Stimulated activated CD4-positive, alpha-beta T cell treated with anti-CD3 and anti-CD28 coated beads, TNF-alpha, amount 100 ng/mL, for 24 hours (primary cell): ENCODE measurements at places on chromosomes 6 and 20.

DNA sequence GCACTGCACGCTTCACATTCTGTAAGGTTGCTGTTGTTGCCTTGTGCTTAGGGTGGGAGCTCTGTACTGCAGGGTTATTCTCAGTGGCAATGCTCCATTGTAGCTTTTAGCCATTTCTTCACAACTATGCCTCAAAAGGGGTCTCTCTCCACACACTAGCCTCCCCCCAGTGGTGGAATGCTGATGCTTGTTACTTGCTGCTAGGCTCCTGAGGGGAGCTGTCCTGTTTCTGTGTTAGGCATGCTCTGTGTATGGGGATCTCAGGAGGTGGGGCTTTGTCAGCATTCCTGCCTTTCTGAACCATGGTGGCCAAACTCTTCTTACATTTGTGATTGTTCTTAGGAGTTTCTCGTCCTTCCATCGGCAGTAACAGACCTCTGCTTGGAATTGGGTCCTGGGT lies 18.8 kb downstream of the TMEM170B start:
- no peak for DNase-seq

DNA sequence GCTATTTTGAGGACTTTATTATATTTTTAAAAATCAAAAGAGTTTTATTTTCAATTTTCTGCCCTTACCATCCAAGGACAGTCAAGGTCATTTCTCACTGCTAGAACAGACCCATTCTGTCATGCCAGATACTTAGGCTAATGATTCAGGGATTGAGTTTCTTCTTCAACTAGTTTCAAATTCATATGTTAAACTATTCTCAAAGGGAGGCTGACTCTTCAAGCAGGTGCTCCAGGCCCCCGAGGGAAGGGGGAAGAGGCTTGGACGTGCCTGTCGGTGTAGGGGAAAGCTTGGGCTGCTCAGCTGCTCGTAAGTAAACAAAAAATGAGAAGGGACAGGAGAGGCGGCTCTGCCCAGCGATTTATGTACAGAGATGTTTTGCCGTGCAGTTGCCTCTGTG lies 69.4 kb upstream of the MYLIP start:
- DNase-seq, result no peak

GRCh38 chr20:63594043-63594561 lies 20.1 kb upstream of the HELZ2 start:
- no peak for DNase-seq

DNA sequence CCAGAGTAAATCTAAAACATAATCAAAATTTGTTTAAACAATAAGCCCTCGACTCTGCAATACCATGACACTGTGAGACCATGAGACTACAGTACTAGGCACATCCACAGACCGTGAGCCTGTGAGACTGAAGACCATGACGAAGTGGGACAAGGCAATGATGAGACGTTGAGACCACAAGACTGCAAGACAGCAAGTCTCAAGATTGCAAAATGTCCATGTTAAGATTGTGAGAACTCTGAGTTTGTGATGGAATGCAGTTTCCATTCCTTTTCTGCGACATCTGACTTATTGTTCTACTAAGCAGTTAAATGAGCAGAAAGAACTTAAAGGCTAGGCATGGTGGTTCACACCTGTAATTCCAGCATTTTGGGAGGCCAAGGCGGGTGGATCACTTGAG lies 102.1 kb upstream of the PHACTR1 start:
- DNase-seq, result no peak

DNA sequence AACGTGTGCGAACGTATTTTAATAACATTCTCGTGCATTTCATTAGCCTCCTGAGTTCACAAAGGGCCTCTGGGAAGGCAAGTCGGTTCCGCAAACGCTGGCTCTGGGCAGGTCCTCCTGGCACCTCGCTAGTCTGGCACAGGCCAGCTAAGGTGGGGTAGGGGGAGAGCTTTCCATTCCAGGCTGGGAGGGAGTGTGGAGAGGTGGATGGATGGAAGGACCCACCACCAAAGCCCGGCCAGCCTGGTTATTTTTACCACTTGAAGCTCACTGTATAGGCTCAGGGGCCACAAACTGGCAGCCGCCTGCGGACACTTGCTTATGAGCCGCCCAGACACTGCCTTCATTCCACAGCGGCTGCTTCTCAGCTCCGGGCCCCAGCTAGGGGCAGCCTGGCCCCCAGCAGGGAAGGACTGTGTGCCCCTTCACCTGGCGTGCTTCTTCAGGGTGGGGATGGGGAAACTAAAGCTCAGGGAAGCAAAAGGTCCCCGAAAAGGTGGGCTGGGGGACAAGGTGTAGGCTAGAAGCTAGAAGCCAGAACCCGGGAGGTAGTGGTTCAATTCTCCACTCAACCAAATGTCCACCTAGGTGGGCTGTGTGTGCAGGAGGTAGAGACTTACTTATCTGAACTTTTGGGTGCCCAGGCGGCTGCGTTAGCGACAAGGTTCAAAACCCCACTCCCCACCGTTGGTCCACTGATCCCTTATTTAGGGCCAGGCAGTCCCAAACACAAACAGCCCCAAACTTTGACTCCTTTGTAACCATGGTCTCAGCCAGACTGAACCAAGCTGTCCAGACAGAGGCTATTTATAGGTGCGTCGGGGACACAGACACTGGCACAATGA lies 1.7 kb downstream of the PMEPA1 start:
- no peak for DNase-seq

DNA sequence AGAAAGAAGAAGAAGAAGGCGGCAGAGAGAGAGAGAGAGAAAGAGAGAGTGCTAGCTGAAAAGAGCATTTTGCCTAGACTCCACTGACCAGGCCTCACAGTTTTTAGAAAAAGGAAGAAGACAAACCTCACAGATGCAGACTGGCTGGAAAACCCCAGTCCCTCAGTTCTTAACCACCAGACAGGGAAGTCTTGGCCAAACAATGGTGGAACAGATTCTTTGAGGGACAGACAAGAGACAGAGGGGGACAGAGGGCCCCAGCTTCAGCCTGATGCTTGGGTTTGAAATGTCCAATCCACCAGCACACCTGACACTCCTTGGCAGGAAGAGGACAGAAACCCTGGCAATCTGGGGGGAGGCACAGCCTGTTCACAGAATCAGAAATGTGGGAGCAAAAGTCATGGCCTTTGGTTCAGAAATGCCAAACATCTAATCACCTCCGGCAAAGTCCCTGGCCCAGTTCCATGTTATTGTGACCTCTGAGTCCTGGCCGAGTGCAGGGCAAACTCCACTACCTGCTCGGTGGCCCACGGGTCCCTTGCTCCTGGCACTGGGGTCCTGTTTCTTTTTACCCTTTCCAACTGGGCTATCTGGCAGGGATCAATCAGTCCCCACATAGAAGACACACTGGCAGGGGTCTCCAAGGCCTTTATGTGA lies 235.2 kb downstream of the LY86 start:
- DNase-seq, result no peak

DNA sequence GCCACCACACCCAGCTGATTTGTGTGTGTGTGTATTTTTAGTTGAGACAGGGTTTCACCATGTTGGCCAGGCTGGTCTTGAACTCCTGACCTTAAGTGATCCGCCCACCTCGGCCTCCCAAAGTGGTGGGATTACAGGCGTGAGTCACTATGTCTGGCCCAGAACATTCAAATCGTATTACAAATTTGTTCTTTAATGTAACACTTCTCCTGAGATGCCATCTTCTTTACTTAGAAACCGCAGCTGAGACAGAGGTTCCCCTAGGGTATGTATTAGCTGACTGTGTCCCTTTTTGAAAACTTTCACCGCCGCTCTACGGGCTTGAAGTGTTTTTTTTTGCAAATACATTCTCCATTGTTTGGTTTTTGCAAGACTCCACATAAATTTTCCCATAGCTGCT lies 62.6 kb downstream of the TOX2 start:
- DNase-seq, result no peak

DNA sequence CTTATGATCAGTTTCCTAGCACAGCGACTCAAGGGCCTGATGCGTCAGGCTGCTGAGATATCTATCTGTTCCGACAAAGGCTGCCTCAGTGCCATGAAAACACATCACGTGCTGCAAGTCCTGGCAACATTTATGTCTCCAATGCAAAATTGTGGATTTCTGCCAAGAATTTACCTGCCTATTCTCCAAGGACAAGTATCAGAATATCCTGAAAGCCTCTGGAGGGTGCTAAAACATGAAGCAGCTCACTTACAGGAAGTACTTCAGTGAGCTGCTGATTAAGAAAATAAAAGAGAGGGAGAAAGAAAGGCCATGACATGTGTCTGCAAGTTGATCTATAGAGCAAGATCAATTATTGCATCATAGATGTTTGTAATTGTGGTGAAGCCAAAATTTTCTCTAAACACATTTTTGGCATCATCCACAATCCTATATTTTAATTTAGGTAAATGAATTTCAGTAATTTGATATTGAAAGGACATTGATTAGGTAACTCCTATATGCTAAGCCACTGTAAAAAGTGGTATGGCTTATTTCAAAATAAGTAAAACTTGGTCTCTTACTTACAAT lies 25.8 kb upstream of the TPBG start:
- no peak for DNase-seq

- no peak for DNase-seq
These were observed 29.2 kb downstream of the ERMARD start for GRCh38 chr6:169780571-169781091.

GRCh38 chr20:24574797-24575196 lies 105.4 kb downstream of the SYNDIG1 start:
- no peak for DNase-seq

DNA sequence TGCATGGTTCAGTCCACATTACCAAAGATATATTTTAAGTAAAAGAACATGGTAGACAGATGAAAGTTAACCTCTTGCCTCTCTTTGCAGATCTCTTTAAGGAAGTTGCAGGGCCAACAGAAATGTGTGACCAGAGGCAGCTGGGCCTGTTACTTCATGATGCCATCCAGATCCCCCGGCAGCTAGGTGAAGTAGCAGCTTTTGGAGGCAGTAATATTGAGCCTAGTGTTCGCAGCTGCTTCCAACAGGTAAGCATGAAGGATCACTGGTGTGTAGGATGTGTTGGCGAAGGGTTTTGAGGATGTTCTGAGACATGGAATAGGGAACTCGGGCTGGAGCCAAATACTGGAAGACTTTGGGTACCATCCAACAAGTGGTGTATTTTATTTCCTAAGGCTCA lies 508.6 kb downstream of the UTRN start:
- no peak for DNase-seq

- peak; percentile 54 for DNase-seq
These were observed 33.0 kb upstream of the POU5F1 start for GRCh38 chr6:31203345-31203979.

- DNase-seq, result no peak
These were observed 309 bp upstream of the ABRACL start for GRCh38 chr6:139028215-139028657.

- no peak for DNase-seq
These were observed 97.9 kb downstream of the COL12A1 start for GRCh38 chr6:75107913-75108312.

GRCh38 chr20:21147593-21147992 lies 21.7 kb downstream of the KIZ start:
- DNase-seq, result no peak

DNA sequence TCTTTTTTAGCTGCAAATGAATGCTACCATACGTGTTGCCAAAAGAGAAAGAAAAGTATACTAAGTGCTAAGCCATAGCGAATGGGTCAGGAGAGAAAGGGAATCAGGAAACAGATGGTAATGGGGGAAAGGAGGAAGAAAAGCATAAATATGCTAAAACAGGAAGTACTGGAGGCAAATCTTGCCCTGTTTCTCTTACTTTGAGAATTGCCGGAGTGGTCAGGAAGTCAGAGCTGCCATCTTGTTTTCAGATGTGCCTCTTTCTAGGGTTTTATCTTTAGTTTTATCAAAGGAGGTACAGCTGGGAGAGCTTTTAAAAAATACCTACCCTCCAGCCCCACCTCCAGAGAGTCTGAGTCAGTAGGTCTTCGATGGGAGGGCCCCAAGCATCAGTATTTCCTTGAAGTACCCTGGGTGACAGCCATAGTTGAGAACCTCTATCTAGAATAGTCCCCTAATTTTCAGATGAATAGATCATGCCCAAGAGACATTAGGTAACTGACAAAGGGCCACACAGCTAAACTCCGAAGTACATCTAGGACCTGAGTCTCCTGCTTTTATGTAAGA lies 193.3 kb downstream of the CLIC5 start:
- no peak for DNase-seq

DNA sequence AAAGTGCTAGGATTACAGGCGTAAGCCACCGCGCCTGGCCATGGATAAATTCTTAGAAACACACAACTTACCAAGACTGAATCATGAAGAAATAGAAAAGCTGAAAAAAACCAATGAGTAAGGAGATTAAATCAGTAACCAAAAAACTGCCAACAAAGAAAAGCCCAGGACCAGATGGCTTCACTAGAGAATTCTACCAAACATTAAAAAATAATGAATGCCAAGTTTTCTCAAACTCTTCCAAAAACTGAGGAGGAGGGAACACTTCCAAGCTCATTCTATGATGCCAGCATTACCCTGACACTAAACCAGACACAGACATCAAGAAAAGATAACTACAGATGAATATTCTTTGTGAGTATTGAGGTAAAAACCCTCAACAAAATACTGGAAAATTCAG lies 44.3 kb downstream of the USP49 start:
- no peak for DNase-seq
